ENCODE measurements at places on chromosomes 6 and 20. TPM values are rescaled to one million over a fixed set of nuclear protein-coding genes. Genes with fewer than 3 reads are reported as not detected.

The GRM4 gene
- under 0.01 TPM for total RNA-seq

The GGTLC1 gene
- not detected for total RNA-seq

The APOM gene
- 3.0 TPM for total RNA-seq

The PGC gene
- 0.10 TPM for total RNA-seq

The CNKSR3 gene
- 0.31 TPM for total RNA-seq

The ERVFRD-1 gene
- 0.10 TPM for total RNA-seq

The HLA-C gene
- 1,178 TPM for total RNA-seq

The CLIC5 gene
- 0.52 TPM for total RNA-seq

The HLA-DQA2 gene
- total RNA-seq, result 4.7 TPM

The MPIG6B gene
- 11.5 TPM for total RNA-seq

The SLC35F1 gene
- total RNA-seq, result not detected

The ULBP2 gene
- total RNA-seq, result 0.94 TPM

The AIF1 gene
- total RNA-seq, result 245 TPM

The PSORS1C1 gene
- not detected for total RNA-seq

The SNRNP48 gene
- total RNA-seq, result 16.4 TPM

The SIRPD gene
- total RNA-seq, result 0.42 TPM

The ACSS1 gene
- total RNA-seq, result 8.0 TPM

The GPX5 gene
- not detected for total RNA-seq

The TMX4 gene
- 51.1 TPM for total RNA-seq

The NFS1 gene
- 7.1 TPM for total RNA-seq

The TRIM31 gene
- total RNA-seq, result 0.10 TPM

The GPR63 gene
- 0.10 TPM for total RNA-seq

The ADGRF5 gene
- total RNA-seq, result not detected

The C6orf141 gene
- total RNA-seq, result 0.21 TPM

The TGM3 gene
- total RNA-seq, result 0.10 TPM

The SEMG1 gene
- not detected for total RNA-seq

The PGBD1 gene
- total RNA-seq, result 0.52 TPM

The PAK5 gene
- not detected for total RNA-seq

The MMP24 gene
- not detected for total RNA-seq

The NUP153 gene
- total RNA-seq, result 68.4 TPM

The LTB gene
- 191 TPM for total RNA-seq

The MYB gene
- total RNA-seq, result 4.8 TPM

The NPBWR2 gene
- total RNA-seq, result not detected

The LAMA4 gene
- 0.42 TPM for total RNA-seq

Measured in mononuclear cell (primary cell).